ENCODE measurements at places on chromosomes 7 and 10.

GRCh38 chr7:64656489-64656888, 9.4 kb upstream of the ZNF107 start:
- no peak for DNase-seq

DNA sequence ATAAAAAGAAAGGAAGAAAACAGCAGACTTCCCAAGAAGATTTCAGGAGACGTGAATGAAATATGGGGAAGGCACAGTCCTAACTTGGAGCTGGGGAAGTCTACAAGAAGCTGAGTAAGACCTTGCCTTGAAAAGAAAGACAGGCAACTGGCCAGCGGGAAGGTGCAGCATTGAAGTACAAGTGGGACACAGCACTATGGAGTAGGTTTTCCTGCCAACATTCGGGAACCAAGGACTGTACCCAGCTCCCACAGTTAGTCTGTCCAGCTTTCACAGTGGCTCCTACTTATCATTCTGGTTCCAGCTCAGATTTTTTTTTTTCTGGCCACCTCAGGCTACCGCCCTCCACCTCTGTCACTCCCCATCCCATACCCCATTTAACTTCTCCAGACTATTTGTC, 10.0 kb downstream of the HPS1 start:
- no peak for DNase-seq

GRCh38 chr10:538895-539294, 150.6 kb downstream of the DIP2C start:
- no peak for DNase-seq

- peak; percentile 50 for DNase-seq
These were observed 28.0 kb downstream of the CHST12 start for GRCh38 chr7:2431260-2431867.

DNA sequence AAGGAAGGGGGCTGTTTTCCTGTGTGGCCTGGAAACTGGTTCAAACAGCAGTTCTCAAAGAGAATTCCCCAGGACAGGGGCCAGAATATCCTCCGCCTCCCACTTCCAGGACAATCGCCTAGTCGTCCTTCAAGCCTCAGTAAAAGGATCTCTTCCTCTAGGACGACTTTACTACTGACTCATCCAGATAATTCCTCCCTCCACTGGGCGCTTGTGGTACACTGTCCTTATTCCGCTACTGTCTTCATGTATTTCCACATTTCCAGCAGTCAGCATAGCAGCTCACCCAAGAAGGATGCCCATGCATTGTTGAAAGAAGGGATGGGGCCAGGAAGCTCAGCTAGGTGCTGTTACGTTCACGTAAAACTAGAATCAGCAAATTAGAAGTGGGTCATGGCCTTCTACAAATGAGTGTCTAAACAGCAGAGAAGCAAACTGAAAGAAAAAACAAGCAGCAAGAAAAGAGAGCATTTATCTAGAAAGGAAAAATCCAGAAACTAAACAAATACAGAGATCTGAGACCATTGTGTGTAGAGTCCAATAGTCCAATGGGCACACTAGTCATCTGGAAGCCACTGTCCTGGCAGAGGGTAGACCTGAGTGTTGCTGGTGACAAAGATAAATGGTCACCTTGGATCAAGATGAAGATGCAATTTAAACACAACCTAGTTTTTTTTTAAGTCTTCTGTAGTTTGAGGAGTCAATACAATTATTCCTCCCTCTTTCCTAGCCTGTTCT, 26.3 kb downstream of the CLRN3 start:
- no peak for DNase-seq

Measured in CD4-positive, alpha-beta T cell treated with Interleukin-21 for 1 hour (primary cell).